SJCRH30 (cell line): ENCODE measurements at places on chromosomes 3 and 15.

DNA sequence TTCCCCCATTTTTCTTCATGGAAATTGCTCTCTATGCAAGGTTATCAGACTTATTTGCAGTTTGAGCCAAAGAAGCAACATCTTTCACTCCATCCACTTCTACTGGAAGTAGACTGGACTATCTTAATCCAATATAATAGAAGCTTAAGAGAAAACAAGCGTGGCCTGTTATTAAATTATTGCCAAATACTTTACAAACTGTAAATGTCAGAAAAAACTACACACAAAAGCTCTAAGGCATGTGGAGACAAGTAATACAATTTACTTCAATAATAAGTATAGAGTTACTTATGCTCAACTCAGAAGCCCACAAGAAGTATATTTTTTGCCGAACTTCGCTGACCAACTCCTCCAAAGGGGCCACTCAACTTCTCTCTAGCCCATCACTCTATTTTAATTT lies 120.3 kb downstream of the BDH1 start:
- no peak for DNase-seq

- DNase-seq: no peak
Observed at GRCh38 chr3:173977747-173978146, 580.2 kb downstream of the NLGN1 start.

DNA sequence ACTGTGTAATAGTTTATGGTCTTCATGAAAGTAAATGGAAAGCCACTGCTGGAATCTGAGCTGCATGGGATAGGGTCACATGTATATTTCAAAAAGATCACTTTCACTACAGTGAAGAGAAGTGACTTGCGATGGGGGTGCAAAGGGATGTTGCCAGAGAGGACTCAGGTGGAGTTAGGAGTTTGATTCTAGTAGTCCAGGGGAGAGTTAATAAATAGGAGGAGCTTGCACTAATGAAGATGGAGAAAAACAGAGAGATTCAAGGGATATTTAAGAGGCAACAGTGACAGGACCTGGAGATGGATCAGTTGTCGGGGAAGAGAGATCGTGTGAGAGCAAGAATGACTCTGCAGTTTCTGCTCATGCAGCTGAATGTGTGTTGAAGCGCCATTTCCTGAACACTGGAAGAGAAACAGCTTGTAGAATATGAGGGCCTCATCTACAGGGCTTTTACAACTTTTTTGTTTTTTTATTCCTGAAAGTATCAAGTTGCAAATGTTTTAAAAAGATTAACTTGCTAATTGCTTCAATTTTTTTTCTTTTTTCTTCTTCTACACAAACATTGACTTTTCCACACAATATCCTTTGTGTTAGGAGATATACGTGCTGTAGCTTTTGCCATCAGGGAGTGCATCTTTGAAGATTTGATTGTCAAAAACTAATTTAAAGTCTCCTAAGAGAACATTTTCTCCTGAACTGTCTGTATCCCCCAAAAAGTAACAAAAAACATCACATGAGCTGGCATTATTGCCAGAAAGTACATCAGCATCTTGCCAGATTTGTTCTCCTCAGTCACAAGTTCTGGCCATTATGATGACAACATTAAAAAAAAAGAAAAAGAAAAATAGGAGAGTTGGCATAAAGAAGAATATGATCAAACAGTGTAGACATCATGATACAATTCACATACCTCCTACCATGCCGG lies 37.5 kb downstream of the SETMAR start:
- DNase-seq: no peak

- DNase-seq: no peak
Observed at GRCh38 chr3:114799816-114800215, 347.3 kb downstream of the ZBTB20 start.
